Activated B cell treated with CpG ODN at 0.5 μM for 24 hours (primary cell): ENCODE measurements at places on chromosomes 3 and 15.

DNA sequence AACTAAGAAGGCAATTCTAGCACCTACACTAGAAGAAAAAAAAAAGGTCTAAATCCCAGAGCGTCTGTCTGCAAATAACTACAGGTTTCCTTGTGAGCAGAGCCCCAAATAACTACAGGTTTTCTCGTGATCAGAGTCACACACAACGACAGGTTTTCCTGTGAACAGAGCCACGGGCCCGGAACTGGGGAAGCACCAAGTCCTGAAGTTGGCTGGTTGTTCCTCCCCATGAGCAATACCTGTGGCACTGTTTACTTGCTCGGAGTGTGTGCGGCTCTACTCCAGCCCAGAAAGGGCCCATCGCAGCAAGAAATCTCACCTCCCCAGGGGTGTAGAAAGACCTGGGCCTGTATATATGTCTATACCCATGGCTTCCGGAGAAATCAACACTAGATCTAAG lies 644 bp upstream of the MASP1 start:
- no peaks in the 10 kb centered on the region for H3K4me1 ChIP-seq
- no peak for DNase-seq
- H3K4me3 ChIP-seq = no peak overlapping the region
- no peak overlapping the region for H3K27ac ChIP-seq
- no peaks in the 10 kb centered on the region for H3K36me3 ChIP-seq

DNA sequence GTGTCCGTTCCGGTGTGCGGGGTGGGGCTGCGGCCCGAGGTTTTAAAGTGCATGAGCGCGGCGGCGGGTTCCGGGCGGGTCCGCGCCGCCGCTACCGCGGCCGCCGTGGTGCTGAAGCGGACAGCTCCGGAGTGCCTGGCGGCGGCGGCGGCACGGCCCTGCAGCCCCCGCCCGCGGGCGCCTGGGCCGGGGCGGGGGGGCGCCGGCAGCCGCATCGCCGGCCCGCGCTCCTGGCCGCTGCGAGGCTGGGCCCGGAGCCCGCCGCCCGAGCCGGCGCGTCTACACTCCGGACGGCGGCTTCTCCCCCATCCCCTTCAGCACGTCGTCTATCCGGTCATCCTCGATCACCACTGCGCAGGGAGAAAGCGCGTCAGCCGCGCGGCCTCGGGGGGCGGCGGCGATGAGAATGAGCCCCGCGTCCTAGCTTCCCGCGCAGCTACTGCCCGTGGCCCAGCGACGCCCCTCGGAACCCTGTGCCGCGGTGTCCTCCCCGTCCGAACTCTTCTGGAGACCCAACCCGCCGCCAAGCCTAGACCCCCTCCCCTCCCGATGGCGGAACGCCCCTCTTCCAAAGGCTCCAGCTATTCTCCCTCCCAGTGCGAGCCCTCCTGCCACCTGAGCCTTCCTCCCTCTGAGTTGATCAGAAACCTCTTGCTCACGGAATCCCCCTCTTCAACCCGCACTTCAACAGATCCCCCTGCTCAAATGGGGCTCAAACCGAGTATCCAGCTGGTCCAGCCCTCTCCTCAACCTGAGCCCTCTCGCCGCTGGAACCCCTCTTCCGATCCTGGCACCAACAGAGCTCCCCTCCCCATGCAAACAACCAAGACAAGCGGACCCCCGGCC lies 1.3 kb downstream of the CAMK2N2 start:
- H3K36me3 ChIP-seq = no peaks in the 10 kb centered on the region
- no peak overlapping the region for H3K27ac ChIP-seq
- peak overlapping the region; percentile 79 for H3K4me3 ChIP-seq
- DNase-seq = peak; percentile 38
- H3K27me3 ChIP-seq = peaks cover 44% of the 10 kb centered on the region

DNA sequence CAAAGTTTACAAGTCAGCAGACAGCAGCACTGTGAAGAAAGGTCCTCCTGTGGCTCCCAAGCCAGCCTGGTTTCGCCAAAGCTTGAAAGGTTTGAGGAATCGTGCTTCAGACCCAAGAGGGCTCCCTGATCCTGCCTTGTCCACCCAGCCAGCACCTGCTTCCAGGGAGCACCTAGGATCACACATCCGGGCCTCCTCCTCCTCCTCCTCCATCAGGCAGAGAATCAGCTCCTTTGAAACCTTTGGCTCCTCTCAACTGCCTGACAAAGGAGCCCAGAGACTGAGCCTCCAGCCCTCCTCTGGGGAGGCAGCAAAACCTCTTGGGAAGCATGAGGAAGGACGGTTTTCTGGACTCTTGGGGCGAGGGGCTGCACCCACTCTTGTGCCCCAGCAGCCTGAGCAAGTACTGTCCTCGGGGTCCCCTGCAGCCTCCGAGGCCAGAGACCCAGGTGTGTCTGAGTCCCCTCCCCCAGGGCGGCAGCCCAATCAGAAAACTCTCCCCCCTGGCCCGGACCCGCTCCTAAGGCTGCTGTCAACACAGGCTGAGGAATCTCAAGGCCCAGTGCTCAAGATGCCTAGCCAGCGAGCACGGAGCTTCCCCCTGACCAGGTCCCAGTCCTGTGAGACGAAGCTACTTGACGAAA lies 24.2 kb downstream of the STARD5 start:
- H3K4me1 ChIP-seq = peaks cover 98% of the 10 kb centered on the region
- H3K36me3 ChIP-seq = peaks cover 99% of the 10 kb centered on the region
- H3K27me3 ChIP-seq = no peaks in the 10 kb centered on the region
- DNase-seq = no peak
- H3K27ac ChIP-seq = peak overlapping the region; percentile 99

DNA sequence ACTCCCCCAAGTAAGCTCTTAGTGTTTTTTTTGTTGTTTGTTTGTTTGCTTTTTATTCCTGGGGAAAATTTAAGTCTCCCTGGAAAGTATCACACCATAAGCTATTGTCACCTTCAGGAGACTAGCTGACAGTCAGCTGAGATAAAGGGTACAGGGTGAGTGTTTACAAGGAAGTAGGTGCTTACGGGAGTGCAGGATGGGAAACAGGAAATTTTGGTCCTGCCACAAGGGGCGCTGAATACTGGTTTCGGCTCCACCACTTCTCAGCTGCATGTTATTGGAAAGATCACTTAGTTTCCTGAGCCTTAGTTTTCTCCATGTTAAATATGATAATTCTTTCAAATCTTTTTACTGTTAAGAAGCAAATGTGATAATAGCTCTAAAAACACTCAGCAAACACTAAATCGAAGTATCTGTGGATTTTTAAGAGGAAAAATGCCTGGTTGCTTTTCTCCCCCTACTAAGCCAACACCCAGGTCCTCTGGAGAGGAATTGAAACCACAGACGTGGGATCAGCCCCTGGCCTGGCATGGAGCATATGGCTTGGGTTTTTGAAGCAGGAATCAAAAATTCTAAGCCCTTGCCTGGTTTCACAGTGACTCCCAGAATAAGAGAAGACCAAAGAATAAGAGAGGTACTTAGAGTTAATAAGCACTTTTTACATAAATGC lies 90.7 kb downstream of the SCN11A start:
- DNase-seq = no peak
- no peaks in the 10 kb centered on the region for H3K36me3 ChIP-seq
- H3K4me1 ChIP-seq = peaks cover 1% of the 10 kb centered on the region
- no peak overlapping the region for H3K4me3 ChIP-seq

- peaks cover 49% of the 10 kb centered on the region for H3K4me1 ChIP-seq
- no peak overlapping the region for H3K4me3 ChIP-seq
- no peaks in the 10 kb centered on the region for H3K27me3 ChIP-seq
- H3K36me3 ChIP-seq = peaks cover 4% of the 10 kb centered on the region
- H3K27ac ChIP-seq = no peak overlapping the region
These were observed 57.9 kb downstream of the CHSY1 start for GRCh38 chr15:101193806-101194545.

DNA sequence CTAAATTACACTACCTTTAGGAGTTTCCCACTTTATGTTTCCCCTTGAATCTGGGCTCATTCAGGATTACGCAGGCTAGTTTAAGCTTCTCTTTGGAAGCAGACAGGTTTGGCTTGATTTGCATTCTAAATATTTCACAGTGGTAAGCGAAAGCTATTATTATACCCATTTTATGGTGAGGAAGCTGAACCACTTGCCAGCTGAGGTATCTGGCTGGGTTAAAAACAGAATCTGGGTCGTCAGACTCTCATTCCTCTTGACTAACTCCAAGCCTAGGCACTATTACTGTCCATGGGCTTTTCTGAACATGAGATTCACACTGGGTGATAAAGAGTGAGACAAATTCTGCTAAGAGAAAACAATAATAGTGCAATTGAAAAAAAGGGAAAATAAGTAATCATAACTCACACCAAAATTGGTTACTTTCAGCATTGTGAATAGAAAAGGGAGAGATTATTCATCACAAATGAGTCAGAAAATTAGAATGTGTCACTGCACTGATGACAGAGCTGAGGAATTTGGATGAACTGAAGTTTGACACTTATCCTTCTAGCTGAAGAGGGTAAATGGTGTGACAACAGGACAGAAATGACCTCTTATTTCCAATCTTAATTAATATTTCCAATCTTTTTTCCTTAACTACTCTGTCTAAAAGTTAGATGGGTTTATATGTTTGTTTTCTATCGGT lies 211.3 kb downstream of the TIGIT start:
- H3K27me3 ChIP-seq = no peaks in the 10 kb centered on the region
- no peak for DNase-seq
- no peaks in the 10 kb centered on the region for H3K36me3 ChIP-seq
- H3K27ac ChIP-seq = no peak overlapping the region
- peaks cover 23% of the 10 kb centered on the region for H3K4me1 ChIP-seq

DNA sequence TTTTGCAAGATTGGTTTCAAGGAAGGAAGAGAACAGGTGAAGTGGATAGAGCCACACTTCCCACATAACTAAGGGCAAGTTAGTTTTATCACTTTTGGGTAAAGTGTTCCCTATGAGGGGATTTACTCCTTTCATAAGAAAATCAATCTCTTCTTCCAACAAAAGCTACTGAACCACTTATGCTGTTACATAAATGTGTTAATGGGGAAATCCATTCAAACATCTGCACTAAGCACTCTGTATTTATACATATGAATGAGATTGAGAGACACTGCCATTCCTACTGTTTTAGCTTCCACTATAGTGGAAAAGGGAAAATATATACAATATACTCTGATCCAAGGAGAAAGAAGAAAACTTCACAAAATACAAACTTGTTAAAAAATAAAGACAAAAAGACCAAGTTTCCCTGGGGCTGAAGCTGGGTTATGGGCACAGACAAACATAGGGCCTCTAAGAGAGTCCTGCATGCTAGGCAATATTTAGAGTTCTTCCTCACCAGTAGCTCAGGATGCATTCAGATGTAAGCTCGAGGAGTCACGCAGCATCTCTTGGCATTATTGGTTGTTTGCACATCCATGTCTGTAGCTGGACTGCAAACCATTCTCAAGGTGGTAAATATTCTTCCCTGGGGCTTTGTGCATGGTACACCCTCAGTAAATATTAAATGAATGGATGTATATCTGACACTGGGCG lies 454.2 kb downstream of the FGF12 start:
- no peaks in the 10 kb centered on the region for H3K36me3 ChIP-seq
- no peak overlapping the region for H3K4me3 ChIP-seq
- no peaks in the 10 kb centered on the region for H3K27me3 ChIP-seq
- H3K27ac ChIP-seq = no peak overlapping the region
- H3K4me1 ChIP-seq = no peaks in the 10 kb centered on the region

- peaks cover 22% of the 10 kb centered on the region for H3K36me3 ChIP-seq
- H3K4me3 ChIP-seq = peak overlapping the region; percentile 21
- DNase-seq = no peak
These were observed 20.2 kb downstream of the CPOX start for GRCh38 chr3:98573181-98573728.

DNA sequence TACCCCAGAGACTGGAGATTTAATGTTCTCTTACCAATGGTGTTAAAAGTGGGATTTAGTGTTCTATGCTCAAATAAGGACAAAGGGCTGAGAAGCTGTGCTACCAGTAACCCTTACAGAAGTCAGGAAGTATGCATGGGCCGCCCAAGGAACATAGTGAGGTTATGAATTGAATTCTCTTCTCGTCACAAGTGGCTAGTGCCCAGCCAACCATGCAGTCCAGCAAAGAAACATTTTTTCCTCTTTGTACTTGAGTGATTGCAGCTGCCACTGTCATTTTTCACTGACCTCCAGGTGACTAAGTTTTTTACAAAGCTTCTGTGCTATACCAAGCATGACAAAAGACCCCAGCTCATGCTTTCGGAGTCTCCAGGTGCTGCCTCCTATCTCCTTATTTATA lies 110.6 kb upstream of the DCBLD2 start:
- H3K27me3 ChIP-seq = no peaks in the 10 kb centered on the region
- peaks cover 14% of the 10 kb centered on the region for H3K4me1 ChIP-seq
- no peak overlapping the region for H3K27ac ChIP-seq

GRCh38 chr3:190699776-190700175 lies 162.7 kb downstream of the GMNC start:
- H3K4me3 ChIP-seq = no peak overlapping the region

- no peak overlapping the region for H3K27ac ChIP-seq
- no peak overlapping the region for H3K4me3 ChIP-seq
- H3K4me1 ChIP-seq = no peaks in the 10 kb centered on the region
- H3K27me3 ChIP-seq = no peaks in the 10 kb centered on the region
- no peak for DNase-seq
These were observed 112.0 kb downstream of the TMCO5A start for GRCh38 chr15:38046257-38047051.

GRCh38 chr15:79378394-79379109 lies 53.6 kb upstream of the MINAR1 start:
- H3K27ac ChIP-seq = no peak overlapping the region
- no peak for DNase-seq
- no peaks in the 10 kb centered on the region for H3K4me1 ChIP-seq
- peaks cover 2% of the 10 kb centered on the region for H3K36me3 ChIP-seq
- no peak overlapping the region for H3K4me3 ChIP-seq
- no peaks in the 10 kb centered on the region for H3K27me3 ChIP-seq

- no peak for DNase-seq
- H3K27me3 ChIP-seq = no peaks in the 10 kb centered on the region
- peak overlapping the region; percentile 59 for H3K27ac ChIP-seq
- peaks cover 38% of the 10 kb centered on the region for H3K4me1 ChIP-seq
- H3K36me3 ChIP-seq = peaks cover 60% of the 10 kb centered on the region
- H3K4me3 ChIP-seq = peak overlapping the region; percentile 8
These were observed 33.6 kb upstream of the APH1B start for GRCh38 chr15:63243776-63244175.

DNA sequence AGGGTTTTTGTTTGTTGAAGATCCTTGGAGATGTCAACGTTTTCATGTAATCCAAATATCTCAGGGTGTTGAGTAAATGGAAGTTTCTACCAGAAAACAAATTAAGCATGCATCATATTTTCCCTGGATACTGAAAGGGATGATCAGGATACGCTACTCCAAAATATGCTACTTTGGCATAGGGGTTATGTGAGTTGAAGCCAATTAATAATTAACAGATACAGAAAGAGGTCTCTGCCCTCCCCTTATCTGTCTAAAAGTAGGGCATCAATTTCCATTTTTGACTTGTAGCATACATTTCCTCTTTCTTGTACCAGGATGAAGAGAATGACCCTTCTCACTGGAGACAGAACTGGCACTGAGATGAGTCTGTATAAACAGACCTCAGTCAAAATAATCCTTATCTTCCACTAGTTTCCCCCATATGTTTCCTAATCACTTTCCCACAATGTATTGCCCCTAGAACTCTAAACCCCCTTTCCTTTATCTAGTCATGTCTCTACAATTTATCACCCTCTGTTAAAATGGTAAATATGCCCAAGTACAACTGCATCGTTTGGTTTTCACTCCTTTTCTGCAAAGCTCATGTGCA lies 17.4 kb upstream of the ASB14 start:
- DNase-seq = no peak
- no peak overlapping the region for H3K4me3 ChIP-seq
- H3K27me3 ChIP-seq = peaks cover 7% of the 10 kb centered on the region
- H3K36me3 ChIP-seq = no peaks in the 10 kb centered on the region

- no peak for DNase-seq
- H3K4me3 ChIP-seq = no peak overlapping the region
- H3K27ac ChIP-seq = no peak overlapping the region
- peaks cover 4% of the 10 kb centered on the region for H3K27me3 ChIP-seq
- H3K36me3 ChIP-seq = no peaks in the 10 kb centered on the region
These were observed 7.7 kb upstream of the SEMA3F start for GRCh38 chr3:50147447-50147846.
